ENCODE measurements at places on chromosomes 5 and 9.

GRCh38 chr5:3320317-3320875 is 275.2 kb upstream of the IRX1 start:
- no peak for DNase-seq

- no peak for DNase-seq
These were observed 83.0 kb downstream of the GRIA1 start for GRCh38 chr5:153573326-153574033.

GRCh38 chr9:80586786-80587330 is 1015.1 kb downstream of the TLE4 start:
- no peak for DNase-seq

DNA sequence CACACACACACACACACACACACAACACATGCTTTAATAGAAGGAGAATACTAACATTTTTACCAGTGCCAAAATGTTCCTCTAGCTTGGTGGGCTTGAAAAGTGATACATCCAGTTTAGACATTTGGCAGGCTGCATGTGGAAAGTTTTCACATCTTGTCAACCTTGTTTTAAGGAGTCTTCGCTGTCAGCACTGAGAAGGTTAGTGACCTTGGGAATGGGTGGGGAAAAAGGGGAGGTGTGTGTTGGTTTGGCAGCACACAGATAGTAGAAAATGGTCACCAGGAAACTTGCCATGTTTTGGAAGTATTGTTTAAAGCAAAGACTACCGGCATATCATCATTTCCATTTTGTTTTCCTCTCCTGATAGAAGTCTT is 346.5 kb upstream of the ADAMTSL1 start:
- DNase-seq = no peak

- no peak for DNase-seq
These were observed 5.1 kb upstream of the GMCL2 start for GRCh38 chr5:178192244-178192643.

- no peak for DNase-seq
These were observed 51.2 kb upstream of the DAP start for GRCh38 chr5:10812218-10812617.

DNA sequence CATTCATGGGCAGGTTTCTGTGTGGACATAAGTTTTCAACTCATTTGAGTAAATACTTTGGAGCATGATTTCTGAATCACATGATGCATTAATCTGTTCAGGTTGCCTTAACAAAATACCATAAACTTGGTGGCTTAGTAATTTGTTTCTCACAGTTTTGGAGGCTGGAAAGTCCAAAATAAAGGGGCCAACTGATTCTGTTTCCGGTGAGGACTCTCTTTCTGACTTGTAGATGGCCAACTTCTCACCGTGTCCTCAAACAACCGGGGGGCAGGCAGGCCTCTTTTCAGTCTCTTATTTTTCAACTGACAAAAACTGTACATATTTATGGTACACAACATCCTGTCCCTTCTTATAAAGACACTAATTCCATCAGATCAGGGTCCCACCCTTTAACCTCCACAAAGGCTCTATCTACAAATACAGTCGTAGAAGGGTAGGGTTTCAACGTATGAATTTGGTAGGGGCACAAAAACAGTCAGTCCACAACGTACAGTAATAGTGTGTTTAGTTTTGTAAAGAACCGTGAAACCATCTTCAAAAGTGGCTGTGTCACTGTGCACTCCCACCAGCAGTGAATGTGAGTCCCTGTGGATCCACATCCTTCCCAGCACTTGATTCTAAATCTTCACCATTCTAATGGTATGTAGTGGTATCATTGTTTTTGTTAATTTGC is 37.2 kb downstream of the MLLT3 start:
- no peak for DNase-seq

GRCh38 chr9:124507880-124508423 is 753 bp upstream of the NR5A1 start:
- DNase-seq = no peak

- DNase-seq = no peak
These were observed 212.0 kb downstream of the DEPDC1B start for GRCh38 chr5:60487885-60488442.

- no peak for DNase-seq
These were observed 654.0 kb upstream of the ACO1 start for GRCh38 chr9:31730398-31730797.

GRCh38 chr9:127090341-127090985 is 32.0 kb downstream of the ANGPTL2 start:
- no peak for DNase-seq

DNA sequence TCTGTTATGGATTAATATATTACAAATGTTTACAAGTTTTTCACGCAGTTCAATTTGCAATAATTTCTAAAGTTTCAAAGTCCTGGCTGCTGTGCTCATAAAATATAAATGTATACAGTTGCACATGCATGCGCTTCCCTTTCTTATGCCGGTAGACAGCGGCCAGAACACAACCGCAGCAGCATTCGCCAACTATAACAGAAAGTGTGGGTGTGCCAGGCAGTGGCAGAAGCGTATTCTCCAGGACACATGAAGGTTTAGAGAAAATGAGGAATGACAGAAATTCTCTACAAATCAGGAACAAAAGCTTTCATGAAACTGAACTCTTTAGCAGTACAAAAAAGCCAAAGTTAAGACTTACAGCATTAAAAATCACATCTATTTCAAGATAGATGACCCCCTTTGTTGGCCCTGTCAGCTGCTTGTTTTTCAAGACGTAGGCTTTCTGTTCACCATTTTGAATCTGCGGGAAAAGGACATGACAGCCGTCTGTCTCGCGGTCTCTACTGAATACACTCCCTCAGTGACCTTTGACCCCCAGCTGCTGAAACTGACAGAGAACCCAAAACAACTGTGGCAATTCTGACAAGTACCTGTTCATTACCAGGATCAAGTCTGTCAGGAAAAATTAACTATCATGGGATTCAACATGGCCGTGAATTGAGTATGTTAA is 252.2 kb downstream of the SLF1 start:
- DNase-seq = no peak

DNA sequence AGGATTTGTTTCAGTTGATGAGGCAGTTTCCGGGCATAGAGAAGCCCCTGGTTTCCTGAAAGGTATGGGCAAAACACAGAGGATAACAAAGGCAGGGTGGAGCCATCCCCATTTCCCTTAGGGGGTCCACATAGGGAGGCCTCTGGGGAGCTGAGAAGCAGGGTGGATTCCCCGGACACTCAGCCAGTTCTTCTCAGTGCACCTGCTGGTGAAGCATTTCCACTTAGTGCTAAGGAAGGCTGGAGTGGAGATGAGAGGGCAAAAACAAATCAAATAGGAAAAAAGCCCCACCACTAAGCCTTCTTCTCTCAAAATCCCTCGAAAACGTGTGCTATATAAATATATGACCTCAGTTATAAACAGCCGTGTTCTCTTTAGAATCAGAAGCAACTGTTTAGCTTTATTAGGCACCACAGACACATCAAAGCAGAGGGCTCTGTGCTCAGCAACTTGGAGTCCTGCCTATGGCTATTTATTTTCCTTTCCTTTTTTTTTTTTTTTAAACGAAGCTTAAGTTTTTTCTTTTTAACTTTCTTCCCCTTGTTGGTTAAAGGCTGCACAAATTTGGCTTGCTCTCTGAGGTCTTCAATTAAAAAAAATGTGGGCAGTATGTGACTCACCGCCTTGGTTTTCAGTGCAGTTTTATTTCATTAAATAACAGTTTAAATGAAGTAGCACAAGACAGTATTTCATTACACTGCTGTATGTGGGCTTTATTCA is 67.7 kb downstream of the PRDM6 start:
- DNase-seq = no peak

GRCh38 chr5:152549709-152550108 is 144.6 kb upstream of the NMUR2 start:
- DNase-seq = no peak

DNA sequence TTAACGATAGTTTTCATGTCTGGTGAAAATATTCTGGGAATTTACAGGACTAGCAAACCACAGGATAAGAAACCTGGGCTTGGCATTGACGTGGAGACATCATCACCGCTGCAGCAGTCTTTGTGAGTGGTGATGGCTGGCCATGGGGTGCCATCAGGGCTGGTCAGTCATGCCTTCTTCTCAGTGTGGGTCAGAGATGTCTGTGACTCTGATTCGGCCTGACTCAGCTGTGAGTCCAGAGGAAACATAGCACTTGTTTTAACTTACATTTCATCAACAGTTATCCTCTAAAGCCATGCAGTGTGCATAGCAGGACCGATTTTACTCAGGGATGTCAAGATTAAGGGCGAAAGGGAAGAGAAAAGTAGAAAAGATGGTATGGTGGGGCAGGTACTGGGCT is 33.2 kb upstream of the CYFIP2 start:
- no peak for DNase-seq

DNA sequence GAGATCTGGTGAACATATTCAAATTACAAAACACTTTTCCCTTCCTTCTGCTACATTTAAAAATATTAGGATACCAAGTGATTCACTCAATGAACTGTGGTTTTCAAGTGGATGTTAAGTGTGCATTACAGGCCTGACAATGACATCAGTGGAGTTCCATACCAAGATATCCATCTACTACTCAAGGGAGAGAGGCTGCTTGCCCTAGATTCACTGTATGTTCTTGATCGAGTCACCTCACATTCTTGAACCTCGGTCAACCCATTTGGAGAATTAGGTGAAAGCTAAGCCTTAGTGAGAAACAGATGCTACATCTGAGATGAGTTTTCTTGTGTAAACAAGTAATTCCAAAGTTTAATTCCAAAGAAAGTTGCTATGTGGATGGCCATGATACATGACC is 142.2 kb downstream of the FGF10 start:
- no peak for DNase-seq

DNA sequence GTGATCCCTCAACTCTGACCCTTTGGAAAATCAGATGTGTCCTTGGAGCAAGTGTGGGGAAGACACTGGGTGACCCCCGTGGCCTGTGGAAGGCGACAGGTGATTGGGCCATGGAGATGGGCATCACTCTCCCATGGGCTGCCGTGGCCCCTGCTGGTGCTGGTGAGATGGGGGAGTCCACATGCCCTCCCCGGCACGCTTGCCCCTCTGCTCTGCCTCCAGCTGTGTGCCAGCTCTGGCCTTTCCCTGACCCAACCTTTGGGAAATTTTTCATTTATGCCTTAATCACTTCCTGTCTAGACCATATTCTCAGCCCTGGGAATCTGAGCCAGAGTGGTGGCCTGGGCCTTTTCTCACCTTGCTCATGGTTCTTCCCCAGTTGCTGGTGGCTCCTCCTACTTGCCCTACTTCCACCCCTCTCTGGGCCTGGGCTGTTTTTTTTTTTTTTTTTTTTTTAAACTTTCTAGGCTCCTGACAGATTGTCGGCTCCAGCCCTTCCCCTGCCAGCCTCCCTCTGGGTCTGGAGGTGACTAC is 56.6 kb downstream of the RGS3 start:
- no peak for DNase-seq

DNA sequence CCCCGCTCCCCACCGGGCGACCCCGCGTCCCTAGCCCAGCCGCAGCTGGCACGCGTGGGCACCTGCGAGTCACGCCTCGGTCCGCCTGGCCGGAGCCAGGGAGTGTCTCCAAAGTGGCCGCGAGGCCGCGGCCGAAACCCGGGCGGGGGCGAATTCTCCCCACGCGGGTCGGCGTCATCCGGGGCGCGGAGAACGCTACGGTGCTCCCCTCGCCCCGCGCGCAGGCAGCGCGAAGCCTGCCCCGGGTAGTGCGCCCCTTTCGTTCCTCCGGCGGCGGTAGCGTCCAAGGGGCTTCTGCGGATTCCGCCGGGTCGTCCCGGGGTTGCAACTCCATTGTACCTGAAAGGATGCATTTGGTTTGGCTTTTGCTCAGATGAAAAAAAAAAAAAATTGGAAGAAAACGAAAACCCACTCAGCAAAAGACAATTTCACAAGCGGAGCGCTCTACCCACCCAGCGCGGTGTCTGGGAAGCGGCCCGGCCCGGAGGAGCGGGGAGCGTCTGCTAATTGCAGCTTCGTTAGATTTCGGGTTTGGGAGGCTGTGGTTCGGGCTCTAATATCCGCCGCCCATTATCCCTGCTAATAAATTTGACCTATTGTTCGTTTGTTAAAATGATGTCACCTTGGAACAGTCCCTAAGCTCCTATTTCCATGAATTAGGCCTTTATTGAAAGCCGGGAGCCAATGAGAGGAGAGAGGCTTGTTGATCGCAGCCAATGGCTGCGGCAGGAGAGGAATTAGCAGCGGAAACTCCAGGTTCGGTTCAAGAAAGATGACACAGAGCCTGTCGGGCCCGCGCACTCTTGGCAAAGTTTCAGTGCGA is at the start of gene TLX3:
TSS of gene TLX3 (plus strand) at position 796 of the 823 bp plus-strand sequence. CDS start 118 bp downstream, outside the sequence.
- no peak for DNase-seq

DNA sequence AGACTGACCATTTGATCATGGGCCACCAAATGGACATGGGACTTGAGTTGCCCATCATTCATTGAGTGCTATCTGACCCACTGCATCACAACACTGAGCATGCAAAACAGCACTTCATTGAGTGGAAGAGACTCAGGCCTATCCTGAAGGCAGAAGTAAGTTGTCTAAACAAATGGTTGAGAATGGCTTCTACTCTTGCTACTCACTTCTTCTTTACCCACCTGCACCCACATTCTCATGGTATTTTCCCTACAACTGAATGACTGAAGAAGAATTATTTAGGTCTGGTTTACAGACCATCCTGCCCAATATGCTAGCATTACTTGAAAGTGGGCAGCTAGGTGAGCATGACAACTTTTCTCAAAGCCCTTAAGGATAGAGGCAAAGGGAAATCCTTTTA is 41.0 kb upstream of the PIP5K1B start:
- no peak for DNase-seq

GRCh38 chr5:82045554-82046275 is 73.9 kb downstream of the ATG10 start:
- no peak for DNase-seq

- DNase-seq = no peak
These were observed 48.7 kb downstream of the PIK3R1 start for GRCh38 chr5:68264024-68264956.

DNA sequence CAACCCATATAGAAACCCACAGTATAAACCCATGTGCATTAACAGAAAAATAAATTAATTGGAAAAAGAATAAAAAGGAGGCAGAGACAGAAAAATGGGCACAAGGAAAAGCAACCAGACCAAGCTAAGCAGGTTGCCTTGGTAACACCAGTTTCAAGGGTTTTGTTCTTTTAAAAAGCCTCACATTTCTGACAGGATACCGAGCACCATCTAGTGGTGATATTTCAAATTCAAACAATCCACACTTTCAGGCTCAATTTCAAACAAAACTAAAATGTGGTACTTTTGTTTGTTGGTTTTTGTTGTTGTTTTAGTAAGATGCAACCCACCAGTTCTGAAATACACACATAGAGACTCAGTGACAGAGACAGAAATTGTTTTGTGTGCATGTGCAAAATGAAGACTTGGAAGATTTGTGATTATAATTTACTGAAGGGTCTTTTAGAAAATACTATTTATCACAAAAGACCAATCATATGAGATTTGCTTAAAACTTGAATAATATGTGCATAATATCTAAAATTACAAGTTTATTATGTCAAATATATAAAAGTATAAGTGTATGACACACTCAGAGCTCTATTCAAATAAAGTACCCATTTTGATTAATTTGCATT is 318.2 kb downstream of the SLCO4C1 start:
- DNase-seq = no peak

DNA sequence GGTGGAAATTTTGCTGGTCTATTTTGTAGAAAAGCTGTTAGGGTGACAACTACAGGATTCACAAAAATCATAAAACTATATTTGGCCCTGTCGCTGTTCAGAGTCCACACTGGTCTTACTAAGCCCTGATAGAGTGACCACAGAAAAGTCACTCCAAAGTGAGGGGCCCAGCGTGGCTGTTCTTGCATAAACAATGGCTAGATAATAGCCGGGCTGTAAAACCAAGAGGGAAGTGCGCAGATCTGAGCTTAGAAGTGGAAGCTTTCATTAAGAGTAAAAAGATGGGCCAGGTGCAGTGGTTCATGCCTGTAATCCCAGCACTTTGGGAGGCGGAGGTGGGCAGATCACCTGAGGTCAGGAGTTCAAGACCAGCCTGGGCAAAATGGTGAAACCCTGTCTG is 15.5 kb upstream of the CTSL start:
- no peak for DNase-seq

All from stimulated activated CD4-positive, alpha-beta T cell treated with anti-CD3 and anti-CD28 coated beads, Interleukin-2, amount 100 ng/mL, for 4 hours (primary cell).